ENCODE measurements at places on chromosomes 3 and 15.
A peak's percentile ranks its signal among the peaks of the same experiment; 100 is the strongest.

GRCh38 chr3:71584394-71585011 lies 975 bp upstream of the FOXP1 start:
- peak; percentile 50 for DNase-seq

- DNase-seq, result no peak
Measured at GRCh38 chr3:123783050-123783689, 101.0 kb downstream of the MYLK start.

DNA sequence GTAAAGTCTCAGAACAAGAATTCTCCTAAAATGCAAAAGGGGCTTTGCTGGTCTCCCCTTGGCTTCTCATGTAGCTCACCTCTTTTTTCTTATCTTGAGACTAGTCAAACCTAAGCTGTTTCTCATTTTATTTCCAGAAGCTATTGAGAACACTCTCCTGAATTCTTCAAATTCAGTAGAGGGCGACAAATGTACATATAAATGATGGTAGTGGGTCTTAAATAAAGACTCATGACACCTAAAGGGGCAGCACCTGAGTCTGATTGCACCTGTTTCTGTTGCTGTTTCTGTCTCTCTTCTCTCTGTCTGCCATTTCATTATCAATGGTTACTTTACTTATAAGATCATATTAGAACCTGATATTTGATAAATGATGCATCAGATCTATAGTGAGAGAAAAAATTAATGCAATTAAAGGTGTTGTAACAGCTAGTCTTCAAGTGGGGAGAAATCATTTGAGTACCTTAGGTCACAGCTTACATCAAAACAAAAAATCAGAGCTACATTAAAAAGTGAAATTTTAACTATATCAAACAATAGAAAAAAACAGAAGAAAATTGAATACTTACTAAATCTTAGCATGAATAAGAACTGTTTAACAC lies 7.0 kb downstream of the ADIPOQ start:
- no peak for DNase-seq

DNA sequence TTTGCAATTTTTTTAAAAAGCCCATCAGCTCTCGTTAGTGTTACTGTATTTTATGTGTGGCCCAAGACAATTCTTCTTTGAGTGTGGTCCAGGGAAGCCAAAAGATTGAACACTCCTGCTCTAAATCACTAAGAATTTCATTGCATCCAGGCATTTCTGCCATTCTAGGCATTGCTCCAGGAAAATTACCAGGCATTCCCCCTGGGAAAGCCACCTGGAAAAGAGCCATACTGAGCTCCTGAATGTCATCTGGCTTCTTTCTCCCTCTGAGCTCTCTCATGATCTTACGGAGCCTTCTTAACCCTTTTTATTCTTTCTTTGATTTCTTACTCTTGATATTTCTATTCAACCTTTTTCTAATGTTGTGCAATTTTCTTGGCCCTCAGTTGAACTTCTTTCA lies 202.2 kb downstream of the DOCK3 start:
- DNase-seq, result peak; percentile 35

DNA sequence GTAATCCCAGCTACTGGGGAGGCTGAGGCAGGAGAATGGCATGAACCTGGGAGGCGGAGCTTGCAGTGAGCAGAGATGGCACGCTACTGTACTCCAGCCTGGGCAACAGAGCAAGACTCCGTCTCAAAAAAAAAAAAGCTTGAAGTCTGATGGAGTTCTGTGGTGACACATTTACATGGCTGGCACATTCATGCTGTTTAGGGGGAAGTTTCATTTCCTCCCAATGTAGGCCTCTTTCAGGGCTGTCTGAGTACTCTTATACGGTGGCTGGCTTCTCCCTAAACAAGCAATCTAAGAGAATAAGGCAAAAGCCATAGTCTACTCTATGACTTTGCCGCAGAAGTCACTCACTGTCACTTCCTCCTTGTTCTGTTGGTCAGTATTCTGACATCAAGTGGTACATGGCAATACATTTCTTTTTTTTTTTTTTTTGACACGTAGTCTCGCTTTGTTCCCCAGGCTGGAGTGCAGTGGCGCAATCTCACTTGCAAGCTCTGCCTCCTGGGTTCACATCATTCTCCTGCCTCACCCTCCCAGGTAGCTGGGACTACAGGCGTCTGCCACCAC lies 41.2 kb downstream of the OIP5 start:
- no peak for DNase-seq

DNA sequence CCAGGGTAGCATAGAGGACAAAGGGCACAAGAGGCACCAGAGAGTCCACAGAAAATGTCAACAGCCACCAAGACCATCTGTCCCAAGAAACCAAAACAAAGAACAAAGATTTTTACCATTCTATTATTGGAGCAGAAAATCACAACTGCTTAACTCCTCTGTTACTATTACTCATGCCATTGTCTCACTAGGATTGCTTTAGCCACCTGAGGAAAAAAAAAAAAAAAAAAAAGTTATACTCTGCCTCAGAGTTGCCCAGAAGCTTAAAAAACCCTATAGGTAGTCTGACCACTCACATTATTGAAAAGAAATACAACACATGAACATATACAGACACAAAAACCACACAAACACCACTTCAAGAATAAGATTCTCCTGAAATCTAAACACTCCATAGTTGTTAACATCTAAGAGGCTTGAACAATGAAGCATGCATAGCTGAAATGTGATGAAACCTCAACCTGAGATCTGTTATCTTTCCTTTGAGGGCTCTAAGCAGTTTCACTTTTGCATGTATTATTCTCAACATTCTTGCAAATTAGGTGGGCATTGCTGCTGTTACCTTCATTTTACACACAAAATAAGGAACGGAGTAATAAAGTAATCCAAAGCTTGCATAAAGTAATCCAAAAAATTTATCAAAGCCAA lies 85.4 kb downstream of the IGSF11 start:
- no peak for DNase-seq

GRCh38 chr3:16935781-16936180 lies 51.0 kb downstream of the PLCL2 start:
- no peak for DNase-seq

DNA sequence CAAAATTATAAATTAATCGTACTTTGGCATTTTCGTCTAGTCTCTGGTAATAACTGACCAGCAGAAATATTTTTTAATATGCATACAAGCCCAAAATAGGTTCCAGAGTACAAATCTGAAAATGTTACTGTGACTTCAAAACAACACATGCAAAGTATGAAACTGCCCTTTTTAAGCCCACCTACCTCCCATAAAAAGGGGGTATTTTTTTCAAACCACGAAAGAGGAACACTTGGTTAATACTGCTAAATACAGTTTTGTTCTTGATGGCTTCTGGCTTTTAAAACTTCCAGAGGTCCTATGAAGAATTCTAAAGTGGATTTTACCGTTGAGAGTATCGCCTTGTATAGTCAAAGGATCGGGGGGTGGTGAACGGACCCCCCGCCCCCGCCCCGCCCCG lies 610.7 kb downstream of the FOXP1 start:
- no peak for DNase-seq

- DNase-seq, result no peak
Measured at GRCh38 chr3:111143-112069, 85.2 kb upstream of the CHL1 start.

DNA sequence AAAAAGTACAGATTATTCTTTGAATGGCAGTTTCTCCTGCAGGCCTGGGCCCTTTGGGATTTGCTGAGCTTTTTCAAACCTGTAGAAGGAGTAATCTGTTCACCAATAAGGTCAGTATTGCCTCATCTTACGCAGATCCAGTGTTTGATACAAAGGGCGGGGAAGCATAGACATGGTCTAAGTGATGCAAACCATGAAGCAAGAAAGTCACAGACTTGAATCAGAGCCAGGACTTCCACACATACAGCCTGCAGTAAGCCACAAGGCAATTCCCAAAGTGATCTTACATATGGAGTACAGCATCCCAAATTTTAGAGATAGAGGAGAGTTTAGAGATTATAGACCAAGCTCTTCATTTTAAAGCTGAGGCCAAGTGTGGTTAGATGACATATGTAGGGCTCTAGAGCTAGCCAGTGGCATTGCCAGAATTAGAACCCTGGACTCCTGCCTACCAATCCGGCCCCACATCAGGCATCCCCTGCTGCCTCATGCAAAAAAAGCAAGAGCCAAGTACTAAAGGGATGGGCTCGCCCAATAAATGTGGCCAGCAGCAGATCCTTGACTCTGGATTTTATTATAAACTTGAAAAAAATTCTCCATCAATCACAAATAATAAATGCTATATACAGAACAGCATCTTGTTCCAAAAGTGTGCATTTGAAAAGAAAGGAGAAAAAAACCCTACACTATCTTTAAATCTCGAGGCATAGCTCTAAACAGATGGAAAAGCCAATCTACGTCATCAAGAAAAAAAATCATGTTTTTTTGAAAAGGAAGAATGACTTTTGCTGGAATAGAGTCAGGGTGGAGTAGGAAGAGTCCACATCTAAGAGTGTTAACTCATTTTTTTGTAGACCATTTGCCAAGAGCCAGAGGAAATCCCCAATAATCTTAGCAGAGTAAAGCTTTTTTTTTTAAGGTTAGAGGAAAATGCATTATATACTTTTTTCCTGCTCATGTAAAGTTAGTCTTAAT lies 24.0 kb downstream of the ABI3BP start:
- DNase-seq, result peak; percentile 63

- DNase-seq, result no peak
Measured at GRCh38 chr15:47301481-47301880, 415.8 kb upstream of the SEMA6D start.

- DNase-seq, result no peak
Measured at GRCh38 chr3:8571256-8571655, 69.6 kb downstream of the LMCD1 start.

DNA sequence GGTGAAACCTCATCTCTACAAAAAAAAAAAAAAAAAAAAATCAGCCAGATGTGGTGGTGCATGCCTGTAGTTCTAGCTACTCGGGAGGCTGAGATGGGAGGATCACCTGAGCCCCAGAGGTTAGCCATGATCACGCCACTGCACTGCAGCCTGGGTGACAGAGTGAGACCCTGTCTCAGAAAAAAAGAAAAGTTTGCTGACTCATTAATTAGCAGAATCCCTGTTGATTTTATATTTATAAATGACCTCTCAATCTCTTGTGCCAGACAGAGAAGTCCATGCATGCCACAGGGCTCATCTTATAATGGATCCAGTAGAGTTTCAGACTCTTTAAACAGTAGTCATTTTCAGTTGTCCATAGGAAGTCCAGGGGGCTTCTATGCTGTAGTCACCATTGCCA lies 32.9 kb downstream of the ABHD6 start:
- DNase-seq, result no peak

GRCh38 chr15:29674661-29675533 lies 147.4 kb downstream of the TJP1 start:
- DNase-seq, result no peak

- peak; percentile 84 for DNase-seq
Measured at GRCh38 chr3:40035177-40035576, 225.8 kb downstream of the MYRIP start.

DNA sequence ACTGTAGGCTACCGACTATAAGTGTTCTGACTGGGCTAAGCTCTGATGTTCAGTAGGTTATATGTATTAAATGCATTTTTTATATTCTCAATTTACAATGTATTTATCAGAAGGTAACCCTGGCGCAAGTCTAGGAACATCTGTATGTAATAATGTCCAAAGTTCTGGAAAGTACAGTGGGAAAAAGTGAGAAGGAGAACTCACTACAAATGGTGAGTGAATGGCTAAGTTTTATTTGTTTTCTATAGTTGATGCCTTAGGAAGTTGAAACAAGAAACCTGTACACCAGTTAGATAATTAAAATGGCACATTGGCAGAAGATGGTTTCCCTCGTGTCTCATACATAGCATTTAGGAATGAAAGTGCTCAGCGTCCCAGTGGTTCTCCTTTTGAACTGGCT lies 333.4 kb upstream of the THRB start:
- DNase-seq, result no peak

- no peak for DNase-seq
Measured at GRCh38 chr3:66110840-66111239, 72.1 kb upstream of the MAGI1 start.

- no peak for DNase-seq
Measured at GRCh38 chr15:39414201-39414600, 166.7 kb upstream of the THBS1 start.

DNA sequence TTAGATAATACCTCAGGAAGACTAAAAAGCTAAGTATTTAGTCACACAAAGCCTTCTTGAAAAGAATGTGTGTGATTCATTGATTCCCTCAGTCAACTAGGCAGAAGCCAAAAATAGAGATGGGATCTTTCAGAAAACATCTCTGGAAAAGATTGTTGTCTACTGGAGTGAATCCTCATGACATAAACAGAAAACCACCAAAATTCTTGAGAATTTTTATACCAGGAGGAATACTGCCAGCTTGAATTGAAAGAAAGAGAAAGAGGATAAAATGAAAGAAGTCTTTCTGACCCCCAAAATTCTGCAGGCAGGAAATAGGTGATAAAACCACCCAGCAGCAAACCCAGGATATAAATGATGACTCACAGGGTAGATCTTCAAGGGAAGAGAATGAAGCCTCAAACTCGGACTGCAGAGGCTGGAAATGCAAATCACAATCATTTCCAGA lies 363.1 kb upstream of the PLSCR5 start:
- DNase-seq, result peak; percentile 97

DNA sequence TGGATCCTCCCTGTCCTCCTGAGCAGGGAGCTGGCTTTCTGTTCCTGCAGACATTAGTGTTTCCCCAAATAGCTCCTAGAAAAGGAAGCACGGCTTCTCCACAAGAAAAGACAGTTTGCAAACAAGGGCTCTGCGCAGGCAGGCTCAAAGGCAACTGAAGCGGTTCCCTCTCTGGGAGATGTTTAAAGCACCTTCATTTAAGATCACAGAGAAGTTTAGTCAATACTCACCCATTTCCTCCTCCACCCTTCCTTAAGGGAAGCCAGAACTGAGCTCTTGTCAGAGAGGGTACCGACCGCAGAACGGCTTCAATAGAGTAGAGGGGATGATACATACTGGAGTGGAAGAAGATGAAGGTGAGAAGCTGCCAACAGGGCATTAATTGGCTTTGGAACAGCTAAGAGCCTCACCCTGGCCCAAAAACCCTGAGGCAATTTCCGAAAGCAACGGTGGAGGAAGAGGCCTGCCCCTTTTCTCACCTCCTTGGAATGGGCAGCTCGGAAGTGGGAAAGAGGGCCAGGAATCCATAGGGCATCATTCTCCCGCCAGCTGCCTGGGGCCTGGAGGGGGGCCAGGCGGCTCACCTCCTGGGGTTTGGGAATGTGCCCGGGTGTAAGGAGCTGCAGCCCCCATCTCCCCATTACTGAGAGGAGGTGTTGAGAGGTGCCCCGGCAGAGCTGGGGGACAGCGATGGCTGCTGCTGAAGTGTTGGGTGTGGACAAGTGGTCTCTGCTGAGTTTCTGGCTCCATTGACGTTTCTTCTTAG lies 4.8 kb upstream of the EPHB3 start:
- no peak for DNase-seq

DNA sequence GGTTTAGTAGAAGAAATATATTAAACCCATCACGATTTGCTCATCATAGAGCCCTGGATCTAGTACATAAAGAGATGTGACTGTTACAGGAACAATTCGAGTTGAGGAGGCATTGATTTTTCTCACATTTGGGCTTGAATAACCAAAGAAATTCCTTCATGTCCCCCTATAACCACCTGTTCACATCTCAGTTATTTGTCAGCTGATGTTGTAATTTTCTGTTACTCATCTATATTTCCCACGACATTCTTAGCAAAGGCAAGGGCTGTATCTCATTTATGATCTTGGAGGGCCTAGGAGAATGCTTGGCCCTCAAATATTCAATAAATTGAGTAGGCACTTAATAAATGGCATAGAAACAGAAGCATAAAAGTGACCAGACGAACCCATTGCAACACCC lies 36.4 kb upstream of the GYG1 start:
- no peak for DNase-seq

- no peak for DNase-seq
Measured at GRCh38 chr3:53320697-53321096, 26.6 kb downstream of the DCP1A start.

GRCh38 chr15:77852241-77853007 lies 219.7 kb upstream of the LINGO1 start:
- no peak for DNase-seq

Data from AG10803 (cell line).